Activated CD4-positive, alpha-beta T cell treated with anti-CD3 and anti-CD28 coated beads for 48 hours (primary cell): ENCODE measurements at places on chromosomes 4 and X.

DNA sequence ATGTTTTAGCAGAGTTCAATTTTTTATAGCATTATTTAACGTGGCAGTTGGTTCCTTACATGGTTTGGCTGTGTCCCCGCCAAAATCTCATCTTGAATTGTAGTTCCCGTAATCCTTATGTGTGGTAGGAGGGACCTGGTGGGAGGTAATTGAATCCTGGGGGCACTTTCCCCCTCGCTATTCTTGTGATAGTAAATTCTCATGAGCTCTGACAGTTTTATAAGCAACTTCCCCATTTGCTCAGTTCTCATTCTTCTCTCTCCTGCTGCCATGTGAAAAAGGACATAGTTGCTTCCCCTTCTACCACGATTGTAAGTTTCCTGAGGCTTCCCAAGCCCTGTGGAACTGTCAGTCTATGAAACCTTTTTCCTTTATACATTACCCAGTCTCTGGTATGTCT, 329.5 kb downstream of the GRIA2 start:
- DNase-seq, result no peak

DNA sequence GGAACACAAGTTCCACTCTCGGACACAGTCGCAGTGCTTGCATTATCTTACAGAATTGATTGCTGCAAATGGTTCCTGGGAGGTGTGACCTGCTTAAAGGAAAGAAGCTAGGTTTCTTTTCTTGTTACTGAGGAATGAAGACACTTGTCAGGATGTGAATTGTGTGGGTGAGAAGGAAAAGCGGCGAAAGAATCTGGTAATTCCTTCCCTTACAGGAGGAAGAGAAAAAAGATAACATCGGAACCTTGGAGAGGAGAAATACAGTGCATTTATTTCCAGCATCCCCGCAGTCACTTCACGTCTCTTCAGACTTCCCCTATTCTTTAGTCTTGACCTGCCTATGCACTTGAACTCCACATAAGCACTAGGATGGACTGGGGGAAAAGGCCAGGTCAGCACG, 389 bp upstream of the CCSER1 start:
- DNase-seq, result no peak

DNA sequence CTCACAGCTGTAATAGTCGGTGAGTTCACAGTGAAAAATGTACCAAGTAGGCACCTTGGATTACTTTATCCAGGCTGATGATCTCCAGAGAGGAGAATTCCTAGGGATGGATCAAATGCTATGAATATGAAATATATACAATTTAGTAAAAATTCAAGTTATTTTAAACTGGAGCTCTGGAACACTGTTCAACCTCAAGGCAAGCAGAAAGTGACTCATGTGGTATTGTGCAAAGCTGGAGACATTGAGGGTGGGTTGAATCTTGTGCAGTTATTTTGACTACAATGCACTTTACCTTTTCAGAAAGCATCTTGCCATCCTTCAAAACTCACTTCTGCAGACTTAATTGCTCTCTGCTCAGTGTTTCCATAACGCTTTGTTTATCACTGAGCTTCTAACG, 43.4 kb downstream of the OSTC start:
- DNase-seq, result no peak

DNA sequence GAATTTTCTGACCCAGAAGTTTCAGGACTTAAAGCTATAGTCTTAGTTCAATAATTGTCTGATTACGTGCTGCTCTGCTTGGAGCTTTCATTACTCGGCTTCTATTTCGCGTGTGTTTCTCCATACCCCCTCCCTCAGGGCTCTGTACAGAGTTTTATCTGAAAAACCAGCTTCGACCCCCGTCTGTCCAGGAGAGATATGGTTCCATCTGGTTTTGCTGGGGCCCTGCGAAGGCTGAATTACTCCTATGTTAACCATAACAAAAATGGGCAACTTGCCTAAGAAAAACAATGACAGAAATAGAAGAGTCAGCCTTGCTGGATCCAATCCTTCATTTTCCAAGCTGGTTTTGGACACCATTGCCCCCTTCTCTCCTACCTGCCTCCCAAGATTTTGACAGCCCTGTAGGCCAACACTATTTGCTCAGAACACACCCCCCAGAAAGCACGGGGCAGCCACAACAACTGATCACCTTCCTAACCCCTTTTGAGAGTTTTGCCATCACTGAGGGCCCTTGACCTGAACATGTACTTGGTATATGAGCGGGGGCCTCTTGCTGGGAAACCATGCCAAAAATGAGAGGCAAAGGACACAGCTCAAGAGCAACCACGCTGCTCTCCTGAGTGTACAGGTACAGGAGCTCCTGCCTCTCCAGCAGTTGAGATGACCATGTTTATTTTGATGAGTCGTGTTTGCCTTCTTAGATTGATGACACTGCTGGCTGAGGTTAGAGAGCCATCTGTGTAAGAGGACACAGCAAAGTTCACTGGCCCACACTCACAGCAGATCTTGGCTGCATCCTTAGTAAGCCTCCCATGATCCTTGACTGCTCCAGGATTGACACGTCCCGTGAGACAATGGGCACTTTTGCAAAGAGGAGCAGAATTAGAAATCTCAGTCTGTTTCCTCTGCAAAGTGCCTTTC, 36.2 kb upstream of the ATP6AP2 start:
- DNase-seq, result no peak

GRCh38 chr4:53424280-53424679, 46.8 kb downstream of the FIP1L1 start:
- DNase-seq, result no peak

DNA sequence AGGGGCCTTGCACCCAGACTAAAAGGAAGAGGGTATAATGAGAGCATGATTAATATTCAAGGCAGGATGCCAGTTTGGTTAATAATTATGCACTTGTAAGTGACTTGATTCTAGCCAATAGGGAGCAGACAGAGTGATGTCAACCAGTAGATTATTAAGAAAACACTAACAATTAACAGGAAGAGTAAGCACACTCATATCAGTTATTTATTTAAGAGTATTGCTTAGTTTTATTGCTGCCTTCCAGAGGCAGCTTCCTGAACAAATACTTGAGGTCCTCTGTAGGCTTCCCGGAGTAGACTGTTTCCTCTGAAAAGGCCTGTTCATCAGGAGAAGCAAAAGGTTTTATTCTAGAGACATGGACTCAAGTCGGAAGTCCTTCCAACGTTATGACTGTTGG, 129.1 kb upstream of the AFF2 start:
- DNase-seq, result no peak

GRCh38 chrX:39497702-39498265, 600.0 kb downstream of the BCOR start:
- no peak for DNase-seq

DNA sequence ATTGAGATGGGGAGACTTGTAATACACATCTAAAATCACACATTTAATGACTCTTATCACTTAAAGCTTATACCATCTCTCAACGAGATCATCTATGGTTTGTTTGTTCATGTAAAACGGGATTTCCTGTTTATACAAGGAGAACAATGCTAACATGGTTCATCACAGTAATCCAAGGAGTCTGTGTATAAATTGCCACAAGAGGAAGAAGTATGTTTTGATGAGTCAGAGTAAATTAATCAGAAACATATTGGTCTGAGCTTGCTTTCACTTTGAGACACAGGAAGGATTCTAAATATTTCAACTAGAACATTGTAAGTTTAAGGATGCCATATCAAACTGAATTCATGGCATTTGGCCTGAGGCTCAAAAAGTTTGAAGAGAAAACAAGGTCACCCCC, 594.1 kb downstream of the GLUD2 start:
- no peak for DNase-seq

GRCh38 chr4:82968972-82969371, 41.7 kb downstream of the LIN54 start:
- no peak for DNase-seq

- DNase-seq, result no peak
Measured at GRCh38 chr4:88673886-88674285, 23.7 kb downstream of the NAP1L5 start.

GRCh38 chrX:103608306-103608963, 672 bp downstream of the TCEAL3 start:
- peak; percentile 3 for DNase-seq

DNA sequence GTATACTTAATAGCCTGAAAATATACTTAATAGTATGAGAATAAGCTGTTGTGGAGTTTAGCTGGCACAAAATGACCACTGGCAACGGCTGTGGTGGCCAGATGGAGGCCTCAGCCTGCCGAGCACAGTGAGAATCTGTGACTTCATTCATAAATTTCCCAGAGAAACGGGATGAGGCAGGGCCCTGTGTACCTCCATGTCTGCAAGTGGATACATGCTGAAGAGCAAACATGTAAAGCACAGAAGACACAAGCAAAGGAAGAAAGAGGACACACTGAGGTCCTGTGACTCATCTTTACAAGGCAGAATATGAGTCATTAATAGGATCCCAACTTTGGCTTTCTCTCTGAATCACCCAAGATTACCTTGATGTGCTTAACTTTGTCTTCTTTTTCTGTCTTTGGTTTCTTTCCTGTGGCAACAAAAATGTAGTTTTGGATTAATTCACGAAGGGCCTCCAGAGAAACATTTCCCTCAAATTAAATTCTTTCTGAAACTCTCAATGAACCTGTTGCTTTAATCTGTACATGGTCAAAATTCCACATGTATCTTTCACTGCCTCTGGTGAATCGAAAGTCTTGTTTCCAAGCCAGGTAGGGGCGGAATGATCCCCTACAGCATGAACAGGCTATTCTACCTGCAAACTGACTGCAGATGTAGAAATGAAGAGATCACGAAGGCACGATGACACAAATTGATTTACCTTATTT, 56.4 kb downstream of the IRF2 start:
- no peak for DNase-seq

DNA sequence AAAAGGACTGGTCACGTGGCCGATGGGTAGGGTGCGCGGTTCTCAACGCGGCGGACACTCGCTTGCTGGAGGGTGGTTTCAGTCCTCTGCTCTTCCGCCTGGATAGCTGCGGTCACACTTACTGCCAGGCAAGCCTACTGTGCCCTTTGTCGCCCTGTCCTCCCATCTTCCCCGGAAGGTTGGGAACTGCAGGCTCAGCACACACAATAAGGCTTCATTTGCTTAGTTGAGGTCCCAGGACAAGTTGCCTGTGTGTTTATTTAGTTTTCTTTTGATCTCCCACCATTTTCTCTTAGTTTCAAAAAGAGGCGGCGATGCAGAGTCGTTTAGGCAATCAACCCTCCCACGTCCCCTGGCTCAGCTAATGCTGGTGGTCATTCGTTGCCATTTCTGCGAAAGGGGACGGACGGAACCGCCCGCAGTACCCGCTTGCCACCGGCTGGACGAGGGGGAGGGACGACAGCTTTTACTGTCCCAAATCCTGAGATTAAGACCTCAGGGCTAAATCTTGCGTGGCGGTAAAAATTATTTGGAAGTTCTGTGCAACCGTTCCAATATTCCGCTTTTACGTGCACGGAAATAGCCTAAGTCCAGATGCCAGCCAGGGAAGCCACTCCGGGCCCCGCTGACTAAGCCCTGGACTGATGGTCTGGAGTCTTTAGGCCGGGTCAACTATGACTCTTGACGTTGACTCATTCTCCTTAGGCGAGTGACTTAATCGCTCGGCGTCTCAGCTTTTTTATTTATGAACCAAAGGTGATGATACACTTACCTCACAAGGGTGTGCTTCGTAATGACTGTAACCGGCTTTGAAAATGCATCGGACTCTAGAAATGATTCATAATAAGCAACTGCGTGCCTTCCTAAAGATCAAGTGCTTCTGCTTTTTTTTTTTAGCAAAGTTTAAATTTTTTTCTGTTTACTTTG, 671 bp upstream of the EIF4E start:
- DNase-seq, result peak; percentile 67

DNA sequence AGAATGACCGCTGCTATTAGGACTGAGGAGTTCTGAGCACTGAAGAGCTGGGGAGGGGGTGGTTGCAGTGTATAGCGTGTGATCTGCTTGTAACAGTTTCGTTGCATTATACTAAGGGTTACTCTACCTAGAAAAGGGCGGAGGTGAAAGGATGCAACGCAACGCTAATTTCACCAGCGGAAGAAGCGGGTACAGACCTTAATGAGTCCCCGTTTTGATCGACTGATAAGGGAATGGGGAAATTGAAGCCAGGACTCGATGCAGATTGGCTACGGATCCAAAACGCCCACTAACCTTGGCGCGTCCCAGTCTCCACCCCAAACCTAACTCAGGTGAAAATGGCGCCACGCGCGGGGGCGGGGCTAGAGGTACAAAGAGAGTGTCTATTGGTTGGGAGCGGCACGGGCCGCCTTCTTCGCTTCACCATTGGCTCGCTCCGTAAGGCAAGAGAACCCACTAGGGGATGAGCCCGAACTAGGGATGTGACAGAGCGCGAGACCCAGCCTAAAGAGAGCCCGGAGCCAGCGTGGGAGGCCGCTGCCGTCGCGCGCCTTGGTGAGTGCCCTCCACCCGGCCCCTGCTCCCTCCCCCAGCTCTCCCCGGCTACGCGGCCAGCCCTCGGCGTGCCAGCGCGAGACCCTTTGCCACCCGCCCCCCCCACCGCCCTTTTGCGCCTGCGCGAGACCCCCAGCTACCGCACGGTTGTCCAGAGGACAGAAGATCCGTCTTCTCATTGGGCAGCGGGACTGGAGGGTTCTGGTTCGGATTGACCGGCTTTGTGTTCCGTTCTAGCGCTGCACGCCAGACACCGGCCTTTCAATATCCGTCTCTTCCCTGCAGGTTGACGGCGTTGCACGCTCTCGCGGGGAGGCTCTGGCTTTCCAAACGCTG, at the start of gene EBP:
EBP (plus strand) TSS at position 456 of the 891 bp plus-strand sequence. CDS start 1,964 bp downstream, outside the sequence.
- peak; percentile 97 for DNase-seq

DNA sequence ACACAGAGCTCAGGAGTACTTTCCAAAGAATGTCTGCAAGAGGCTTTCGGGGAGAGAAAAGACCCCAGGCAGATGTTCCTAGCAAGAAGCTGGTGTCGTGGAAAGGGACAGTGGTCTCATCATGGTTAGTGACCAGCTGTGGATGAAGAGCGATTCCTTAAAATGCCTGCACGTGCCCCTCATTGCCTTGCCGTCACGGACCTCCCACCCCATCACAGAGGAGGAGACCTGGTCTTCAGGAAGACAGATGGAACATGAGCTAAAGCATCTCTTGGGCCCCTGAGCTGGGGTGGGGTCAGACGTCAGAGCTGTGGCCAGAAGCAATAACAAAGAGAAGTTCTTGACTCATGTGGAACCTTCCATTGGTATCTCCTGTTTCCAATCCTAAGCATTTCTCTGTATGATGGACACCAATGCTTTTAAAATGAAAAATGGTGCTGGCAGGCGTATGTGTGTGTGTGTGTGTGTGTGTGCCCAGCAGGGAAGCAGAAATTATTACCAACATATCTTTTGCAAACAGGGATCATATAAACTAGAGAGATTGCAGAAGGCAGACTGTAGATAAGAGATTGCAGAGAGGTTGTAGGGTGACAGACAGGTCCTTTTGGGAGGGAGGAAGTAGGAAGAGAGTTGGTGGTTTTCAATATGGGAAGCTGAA, 25.2 kb upstream of the ASMTL start:
- no peak for DNase-seq

GRCh38 chr4:48752726-48753125, 27.4 kb downstream of the FRYL start:
- no peak for DNase-seq
